ENCODE measurements at places on chromosomes 1 and 21.

DNA sequence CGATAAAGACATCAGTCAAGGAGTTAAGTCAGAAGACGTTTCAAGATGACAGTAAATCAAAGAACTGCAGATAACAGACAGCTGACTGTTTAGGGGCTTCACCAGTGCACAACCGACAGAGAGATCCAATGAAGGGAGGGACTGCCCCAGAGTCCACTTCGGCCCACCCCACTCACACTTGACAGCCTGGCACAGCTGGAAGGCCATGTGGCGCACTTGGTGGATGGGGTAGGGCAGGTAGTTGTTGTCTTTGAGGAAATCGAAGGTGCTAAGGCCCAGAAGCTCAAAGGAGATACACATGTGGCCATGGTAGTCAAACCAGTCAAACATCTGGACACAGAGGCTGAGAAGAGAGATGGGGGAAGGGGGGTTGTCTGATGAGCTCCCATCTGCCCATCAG, 4.4 kb upstream of the SCAMP3 start:
- no peak for DNase-seq

GRCh38 chr1:43074244-43074643, 97.8 kb downstream of the EBNA1BP2 start:
- DNase-seq = no peak

GRCh38 chr1:198234520-198235251, 77.9 kb downstream of the NEK7 start:
- DNase-seq = no peak

- no peak for DNase-seq
Measured at GRCh38 chr1:90955769-90956168, 66.1 kb downstream of the ZNF644 start.

DNA sequence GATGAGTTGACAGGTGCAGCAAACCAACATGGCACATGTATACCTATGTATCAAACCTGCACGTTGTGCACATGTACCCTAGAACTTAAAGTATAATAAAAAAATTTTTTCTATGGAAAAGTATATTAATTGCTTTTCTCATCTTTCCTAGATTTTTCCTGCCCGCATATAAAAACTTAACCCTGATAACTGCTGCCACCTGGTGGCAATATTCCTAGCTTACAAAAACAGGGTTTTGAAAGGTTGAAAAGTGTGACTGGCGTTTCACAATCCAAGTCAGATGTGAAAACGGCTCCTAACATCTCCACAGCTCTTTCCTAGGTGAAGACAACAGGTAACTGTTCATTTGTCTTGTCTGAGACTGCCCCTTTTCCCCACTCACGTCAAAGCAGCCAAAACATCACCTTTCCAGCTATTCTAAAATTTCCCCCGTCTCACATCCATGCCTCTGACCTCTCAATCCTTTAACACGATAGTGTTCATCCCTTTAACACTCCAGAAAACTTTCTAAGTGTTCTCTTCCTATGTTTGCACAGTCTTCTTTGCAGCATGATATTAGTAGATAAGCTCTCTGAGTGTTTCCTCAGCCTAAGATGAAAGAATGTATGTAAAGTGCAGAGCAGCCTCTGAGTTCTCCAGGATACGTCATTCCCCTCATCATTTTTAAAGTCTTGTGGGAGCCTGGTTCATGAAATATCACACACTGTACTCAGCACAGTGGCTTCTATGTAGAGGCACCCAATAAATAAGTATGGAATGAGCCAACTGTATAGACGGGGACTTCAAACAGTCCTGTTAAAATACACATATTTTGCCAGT, 27.5 kb downstream of the OVGP1 start:
- DNase-seq = peak; percentile 47

- DNase-seq = peak; percentile 93
Measured at GRCh38 chr1:27603681-27604578, at the start of gene AHDC1. AHDC1 (minus strand) TSS chr1:27604144; CDS start chr1:27552115, 52,029 bp downstream.

DNA sequence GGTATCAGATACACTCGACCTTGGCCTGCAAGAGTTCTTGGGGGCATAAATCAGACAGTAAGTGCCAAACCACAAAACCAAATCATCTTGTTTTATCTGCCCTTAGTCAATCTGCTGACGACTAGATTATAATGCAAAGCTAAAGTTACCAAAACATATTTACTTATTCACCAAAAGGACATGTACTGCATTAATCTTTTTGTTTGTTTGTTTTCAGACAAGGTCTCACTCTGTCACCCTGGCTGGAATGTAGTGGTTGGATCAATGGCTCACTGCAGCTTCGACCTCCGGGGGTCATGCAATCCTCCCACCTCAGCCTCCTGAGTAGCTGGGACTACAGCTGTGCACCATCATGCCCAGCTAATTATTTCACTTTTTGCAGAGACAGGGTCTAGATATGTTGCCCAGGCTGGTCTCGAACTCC, 114.7 kb downstream of the APP start:
- no peak for DNase-seq

- no peak for DNase-seq
Measured at GRCh38 chr1:12475101-12475500, 142.9 kb downstream of the DHRS3 start.

GRCh38 chr1:40303790-40304189, 13.3 kb downstream of the COL9A2 start:
- no peak for DNase-seq

GRCh38 chr1:107950464-107950863, 14.5 kb downstream of the VAV3 start:
- no peak for DNase-seq

DNA sequence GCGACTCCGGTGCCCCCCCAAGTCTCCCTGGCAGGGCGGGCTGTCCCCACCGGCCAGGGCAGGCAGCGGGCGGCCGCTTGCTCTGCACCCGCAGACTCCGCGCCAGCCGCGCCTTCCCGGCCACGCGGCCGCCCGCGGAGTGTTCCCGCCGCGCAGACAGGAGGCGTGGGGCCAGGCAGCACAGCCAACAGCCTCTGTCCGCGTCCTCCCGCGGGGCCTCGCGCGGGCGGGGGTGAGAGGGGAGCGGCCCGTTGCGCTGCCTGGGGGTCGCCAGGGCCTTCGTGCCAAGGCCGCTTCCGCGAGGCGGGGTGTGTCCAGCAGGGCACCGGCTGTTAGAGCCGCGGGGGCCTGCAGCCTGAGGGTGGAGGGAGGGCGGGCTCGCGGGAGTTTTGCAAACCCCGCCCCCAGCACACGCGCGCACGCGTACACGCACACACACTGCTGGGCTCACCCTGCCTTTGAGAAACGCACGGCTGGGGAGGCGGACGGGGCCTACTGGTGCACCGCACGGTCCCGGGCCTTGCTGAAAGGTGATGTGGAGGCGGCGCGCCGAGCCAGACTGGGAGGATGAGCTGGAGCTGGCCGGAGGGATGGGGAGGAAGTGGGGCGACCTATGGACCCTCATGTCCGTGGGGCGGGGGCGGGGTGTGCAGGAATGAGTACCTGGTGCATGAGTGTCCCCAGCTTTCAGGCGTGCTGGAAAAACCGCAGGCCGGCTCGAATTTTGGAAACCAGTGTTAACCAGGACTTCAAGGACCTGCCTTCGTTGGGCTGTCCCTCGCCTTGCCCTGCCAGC, 41.5 kb downstream of the KIAA1614 start:
- DNase-seq = peak; percentile 44

GRCh38 chr1:27517301-27517700, 27.3 kb upstream of the WASF2 start:
- no peak for DNase-seq

GRCh38 chr1:218284377-218284916, 646 bp upstream of the RRP15 start:
- no peak for DNase-seq

DNA sequence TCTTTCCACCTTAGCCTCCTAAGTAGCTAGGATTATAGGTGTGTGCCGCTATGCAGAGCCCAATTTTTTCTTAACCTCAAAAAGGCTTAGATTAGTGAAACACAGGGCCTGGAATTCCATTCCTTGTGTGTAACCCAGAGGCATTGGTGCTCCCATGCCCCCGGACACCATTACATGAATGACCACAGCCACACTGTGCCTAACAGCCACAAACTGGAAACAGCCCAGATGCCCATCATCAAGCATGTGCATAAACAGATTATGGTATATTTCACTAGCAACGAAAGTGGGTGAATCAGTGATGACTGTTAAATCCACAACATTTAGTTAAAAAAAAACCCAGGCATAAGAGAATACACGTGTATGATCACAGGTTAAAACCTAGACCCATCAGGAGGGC, 24.4 kb downstream of the ADAM30 start:
- no peak for DNase-seq

- no peak for DNase-seq
Measured at GRCh38 chr1:205963352-205964155, 20.3 kb upstream of the SLC26A9 start.

DNA sequence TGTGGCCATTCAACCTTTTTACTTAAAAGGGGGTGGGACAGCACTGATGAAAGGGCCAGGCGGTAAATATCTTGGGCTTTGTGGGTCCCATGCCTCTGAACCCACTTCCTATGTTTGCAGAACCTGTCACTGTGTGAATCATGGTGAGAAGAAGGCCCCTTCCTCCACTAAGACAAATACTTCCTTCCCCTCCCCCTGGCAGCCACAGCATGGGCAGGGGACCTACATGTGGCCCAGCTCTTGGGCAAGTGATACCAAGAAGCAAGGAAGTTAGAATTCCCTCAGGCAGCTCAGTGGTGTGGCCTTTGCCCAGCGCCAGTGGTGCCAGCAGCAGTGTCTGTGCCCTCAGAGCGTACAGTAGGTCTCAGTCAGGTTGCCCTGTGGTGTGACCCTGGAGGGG, 168.6 kb downstream of the TRIM33 start:
- DNase-seq = no peak

GRCh38 chr1:78586572-78586971, 33.7 kb upstream of the IFI44L start:
- no peak for DNase-seq

GRCh38 chr1:46070164-46070814, 62.1 kb downstream of the PIK3R3 start:
- no peak for DNase-seq

- DNase-seq = no peak
Measured at GRCh38 chr1:234091876-234092275, 187.4 kb downstream of the SLC35F3 start.

DNA sequence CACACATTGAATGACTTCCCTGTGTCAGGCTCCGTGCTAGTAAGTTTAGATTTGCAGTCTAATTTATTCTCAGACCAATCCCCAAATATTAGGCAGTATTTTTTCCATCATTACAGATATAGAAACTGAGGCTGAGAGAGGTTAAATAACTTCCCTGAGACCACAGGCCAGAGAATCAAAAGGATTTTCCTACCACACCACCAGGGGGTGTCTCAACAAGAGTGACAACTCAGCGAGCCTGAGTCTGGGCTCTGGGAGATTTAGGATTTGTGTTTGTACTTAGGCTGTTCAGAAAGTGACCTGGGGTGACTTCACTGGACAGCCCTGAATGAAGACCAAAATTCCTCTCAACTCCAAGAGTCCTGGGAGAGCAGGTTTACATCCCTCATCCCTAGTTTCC, 13.3 kb upstream of the LCE5A start:
- no peak for DNase-seq

DNA sequence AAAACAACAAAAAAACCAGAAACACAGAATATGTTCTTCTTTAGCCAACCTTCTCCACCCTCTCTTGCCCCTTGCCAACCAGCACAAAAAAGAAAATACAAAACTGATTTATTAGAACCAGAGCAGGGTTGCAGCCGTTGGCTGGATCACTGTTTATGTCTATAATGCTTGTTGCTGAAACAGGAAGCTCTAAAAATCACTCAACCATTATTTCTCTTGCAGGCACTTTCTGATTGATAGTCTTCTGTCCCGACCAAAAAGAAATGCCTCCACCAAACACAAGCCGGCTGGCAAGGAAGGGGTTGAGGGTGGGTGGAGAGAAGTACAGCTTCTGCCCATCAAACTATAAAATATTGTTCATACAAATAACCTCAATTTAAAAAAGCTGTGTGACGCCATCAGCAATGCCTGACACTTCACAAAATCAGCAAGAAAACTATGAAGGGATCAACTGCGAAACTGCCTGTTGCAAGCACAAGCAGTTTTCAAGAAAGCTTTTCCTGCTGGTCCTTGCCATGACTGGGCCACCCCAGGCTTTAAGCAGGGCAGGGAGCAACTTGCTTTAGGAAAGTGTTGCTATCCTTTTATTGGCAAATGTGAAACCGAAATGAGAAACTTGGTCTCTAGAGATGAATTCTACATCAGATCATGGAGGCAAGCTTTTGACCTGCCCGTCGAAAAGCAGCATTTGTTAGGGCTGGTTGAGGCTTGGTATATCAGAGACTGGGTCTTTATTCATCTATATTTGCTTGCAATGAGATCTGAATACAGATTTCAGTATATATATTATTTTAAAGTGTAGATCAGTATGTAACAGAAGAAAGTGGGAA, 174.2 kb downstream of the RUNX1 start:
- no peak for DNase-seq

GRCh38 chr1:119002028-119002686, 14.0 kb upstream of the TBX15 start:
- DNase-seq = no peak

DNA sequence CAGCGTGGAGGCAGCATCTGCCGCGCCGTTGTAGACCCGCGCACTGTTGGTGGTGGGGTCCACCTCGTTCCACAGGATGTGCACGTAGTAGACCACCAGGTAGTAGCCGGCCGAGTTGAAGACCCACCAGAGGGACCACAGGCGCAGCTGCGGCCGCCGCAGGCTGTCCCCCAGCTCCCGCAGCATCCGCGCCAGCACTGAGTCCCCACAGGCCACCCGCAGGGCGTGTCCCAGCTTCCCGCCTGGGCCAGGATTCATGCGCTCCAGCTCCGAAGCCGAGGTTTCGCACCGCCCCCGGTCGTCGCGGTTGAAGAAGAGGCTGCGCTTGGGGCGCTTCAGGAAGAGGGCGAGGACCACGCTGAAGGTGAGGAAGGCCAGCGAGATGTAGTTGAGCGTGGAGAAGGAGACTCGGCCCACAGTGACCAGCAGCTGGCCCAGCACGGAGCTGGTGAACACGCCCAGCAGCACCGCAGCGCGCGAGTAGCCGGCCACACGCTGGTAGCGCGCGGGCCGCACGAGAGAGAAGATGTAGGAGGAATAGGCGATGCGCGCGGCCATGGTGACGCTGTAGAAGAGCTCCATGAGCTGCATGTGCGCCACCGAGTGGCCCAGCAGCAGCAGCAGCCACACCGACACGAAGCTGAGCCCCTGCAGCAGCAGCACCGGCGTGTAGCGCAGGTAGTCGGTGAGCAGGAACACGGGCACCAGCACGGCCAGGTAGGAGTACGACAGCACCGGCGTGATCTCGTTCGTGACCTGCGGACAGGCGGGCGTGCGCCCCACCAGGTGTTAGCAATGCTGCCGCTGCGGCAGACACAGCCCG, 10.6 kb downstream of the SLC19A1 start:
- DNase-seq = peak; percentile 14

Measured in heart right ventricle (tissue), 16 donors.